ENCODE measurements at places on chromosomes 1 and 21. TPM values are rescaled to one million over a fixed set of nuclear protein-coding genes. Genes with fewer than 3 reads are reported as not detected.

The GLIS1 gene
- 2.8 TPM for polyA plus RNA-seq

The WDR26 gene
- 94.6 TPM for polyA plus RNA-seq

The TMIGD3 gene
- polyA plus RNA-seq = 1.3 TPM

DNA sequence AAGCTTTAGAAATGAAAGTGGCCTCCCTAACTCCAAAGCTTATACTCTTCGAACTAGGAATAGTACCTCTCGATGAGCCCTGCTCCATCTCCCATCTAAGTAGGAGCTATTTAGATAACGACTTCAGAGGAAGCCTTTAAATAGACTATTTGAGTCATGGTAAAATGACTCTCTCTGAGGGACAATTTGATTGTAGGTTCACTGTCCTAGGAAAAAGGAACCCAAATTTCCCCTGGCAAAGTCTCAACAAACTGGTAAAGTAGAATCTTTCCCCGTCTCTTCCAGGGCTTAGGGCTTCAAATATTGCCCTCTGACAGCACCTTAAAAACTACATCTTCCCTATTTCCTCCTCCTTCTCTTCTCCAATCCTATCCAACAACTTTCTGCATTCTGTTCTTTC, 2.0 kb upstream of the FCER1A start:
- DNase-seq = no peak

DNA sequence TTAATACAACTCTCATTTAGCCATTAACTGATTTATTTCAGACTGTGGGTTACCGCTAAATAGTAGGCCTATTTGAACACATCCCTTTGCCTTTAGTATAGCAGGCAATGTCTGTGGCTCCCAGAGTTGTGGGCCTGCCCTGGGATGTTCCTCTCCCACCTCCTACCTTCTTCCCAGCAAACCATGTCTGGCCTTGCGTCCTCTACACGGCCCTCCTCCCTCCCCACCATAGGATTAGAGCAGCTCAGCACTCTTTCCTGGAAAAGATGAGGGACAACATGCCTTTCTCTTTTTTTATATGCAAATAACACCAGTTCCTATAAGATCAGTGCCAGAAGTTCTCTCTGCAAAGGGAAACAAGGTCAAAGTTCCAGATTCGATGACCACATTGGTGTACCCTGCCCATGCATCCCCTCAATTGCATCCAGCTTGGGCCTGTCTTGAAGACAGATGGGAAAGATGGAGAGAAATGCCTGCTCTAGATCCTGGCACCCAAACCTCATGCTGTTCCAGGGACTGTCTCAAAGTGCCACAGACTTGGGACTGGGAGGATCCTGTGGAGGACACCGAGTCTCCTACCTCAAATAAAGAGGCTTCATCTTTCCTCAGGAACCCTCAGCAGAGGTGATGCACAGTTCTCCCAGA, 57.2 kb downstream of the CD46 start:
- DNase-seq = no peak

GRCh38 chr1:80659161-80659560, 1141.6 kb upstream of the ADGRL2 start:
- no peak for DNase-seq

DNA sequence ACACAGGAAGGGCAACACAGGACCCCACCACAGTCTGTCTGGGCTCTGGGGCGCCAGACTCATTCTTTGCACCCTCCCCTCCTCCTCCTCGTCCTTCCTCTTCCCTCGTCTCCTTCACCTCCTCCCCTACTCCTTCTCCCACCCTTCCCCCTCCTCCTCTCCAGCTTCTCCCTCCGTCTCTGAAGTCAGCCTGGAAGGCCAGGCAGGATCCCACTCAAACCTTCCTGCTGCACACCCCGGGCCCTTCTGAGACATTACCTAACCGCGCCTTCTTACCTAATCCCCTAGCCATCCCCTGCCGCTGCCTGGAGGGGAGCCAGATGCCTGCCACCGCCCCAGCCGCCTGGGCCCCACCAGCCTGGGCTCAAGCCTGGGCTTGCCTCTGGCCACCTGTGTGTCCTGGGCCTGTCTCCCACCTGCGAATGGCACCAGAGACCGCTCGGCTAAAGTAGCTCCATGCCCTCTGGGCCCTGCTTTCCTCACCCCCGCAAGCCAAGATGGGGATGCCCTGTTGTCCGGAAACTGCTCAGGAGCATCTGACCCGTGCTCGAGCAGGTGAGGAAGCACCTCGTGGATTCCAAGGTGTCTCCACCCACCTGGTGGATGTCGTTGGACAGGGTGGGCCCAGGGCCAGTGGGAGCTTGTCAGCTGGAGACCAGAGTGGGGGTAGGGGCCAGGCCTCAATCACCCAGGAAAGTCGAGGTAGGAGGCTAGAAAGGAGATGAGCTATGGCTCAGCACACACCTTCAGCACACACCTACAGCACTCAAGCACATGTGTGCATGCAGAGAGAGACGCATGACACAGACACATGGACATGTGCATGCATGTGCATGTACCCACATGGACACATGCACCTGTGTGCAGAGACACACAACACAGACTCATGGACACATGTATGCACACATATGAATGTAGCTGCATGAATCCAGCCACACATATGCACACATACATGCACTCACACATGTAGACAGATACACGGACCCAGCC, 31.9 kb downstream of the WNT9A start:
- DNase-seq = no peak

Data from left renal cortex interstitium (tissue), 4 donors.